Breast epithelium (tissue), 4 donors: ENCODE measurements at places on chromosomes 1 and 21. TPM values are rescaled to one million over a fixed set of nuclear protein-coding genes. Genes with fewer than 3 reads are reported as not detected.

DNA sequence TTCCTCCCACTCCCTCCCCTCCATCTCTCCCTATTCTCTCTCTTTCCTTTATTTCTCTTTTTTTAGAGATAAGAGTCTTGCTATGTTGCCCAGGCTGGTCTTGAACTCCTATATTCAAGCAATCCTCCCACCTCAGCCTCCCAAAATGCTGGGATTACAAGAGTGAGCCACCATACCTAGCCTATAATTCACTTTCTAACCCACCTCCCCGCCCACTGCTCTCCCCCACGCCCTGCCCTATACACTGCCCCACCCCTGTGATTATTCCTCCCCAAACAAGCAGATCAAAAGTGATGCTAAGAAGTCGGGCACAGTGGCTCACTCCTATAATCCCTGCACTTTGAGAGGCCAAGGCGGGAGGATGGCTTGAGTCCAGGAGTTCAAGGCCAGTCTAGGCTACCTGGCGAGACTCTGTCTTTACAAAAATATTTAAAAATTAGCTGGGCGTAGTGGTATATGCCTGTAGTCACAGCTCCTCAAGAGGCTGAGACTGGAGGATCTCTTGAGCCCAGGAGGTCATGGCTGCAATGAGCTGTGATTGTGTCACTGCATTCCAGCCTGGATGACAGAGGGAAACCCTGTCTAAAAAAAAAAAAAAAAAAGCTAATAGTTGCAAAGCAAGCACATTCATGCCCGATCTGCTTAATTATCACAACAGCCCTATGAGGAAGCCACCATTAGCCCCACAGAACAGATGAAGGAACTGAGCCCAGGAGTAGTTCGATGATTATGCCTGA, 12.8 kb upstream of the E2F2 start:
- no peak for DNase-seq

- DNase-seq: no peak
These were observed 491.1 kb upstream of the LRRC7 start for GRCh38 chr1:69076631-69077030.

DNA sequence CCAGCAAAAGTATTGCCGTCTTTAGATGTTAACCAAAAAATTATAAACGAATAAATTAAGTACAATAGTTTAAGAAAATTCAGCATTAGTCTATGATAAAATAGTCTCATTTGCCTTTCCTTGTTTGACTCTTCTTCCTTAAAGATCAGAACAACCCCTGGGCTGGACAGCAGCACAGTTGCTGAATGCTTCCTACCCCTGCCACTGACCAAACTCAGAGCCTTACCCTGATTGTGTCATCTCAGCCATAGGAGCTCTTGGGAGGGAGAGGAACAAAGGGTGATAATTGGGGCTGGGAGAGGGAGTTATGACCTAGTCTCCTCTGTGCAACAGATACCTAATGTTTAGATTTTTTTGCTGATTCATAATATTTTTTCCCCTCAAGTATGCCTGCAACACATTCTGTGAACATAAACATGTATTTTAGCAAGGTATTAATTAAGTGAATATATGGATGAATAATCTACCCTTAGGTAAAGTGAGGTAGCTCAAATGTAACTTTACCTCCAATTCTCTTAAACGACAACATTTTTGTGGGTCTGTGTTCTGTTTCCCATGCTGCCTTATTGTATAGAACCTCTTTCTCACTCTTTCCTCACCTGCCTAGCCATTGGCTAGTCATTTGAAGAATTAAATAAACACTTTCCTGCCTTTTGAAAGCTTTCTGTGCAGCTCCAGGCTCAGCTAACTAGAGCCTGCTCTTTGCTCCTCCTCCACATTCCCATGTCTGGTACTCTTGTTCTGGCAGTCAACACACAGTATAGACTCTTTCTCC, 46.1 kb downstream of the FGGY start:
- no peak for DNase-seq

DNA sequence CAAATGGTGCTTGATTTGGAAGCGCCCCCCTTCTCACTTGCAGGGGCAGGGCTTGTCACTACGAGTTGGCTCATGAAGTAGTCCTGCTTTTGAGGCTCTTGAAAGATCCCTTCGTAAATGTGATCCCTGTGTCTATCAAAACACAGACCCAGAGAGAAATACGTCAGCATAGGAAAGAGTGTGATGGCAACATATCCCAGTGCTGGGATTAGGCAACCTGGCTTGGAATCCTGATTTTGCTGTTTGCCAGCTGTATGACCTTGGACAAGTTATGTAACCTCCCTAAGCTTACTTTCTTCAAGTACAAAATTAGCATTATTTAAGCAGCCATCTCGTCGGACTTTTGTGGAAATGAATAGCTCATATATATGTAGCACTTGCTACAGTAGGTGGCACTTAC, 228.4 kb downstream of the ATG4C start:
- no peak for DNase-seq

GRCh38 chr1:54328066-54328636, 78.0 kb downstream of the SSBP3 start:
- no peak for DNase-seq

GRCh38 chr1:72009173-72010093, 272.9 kb downstream of the NEGR1 start:
- DNase-seq: no peak

FAM89A gene
- total RNA-seq: 39.0 TPM

ACAP3 gene
- 26.9 TPM for total RNA-seq
